ENCODE measurements at places on chromosomes 13 and 19.
A peak's percentile ranks its signal among the peaks of the same experiment; 100 is the strongest.

DNA sequence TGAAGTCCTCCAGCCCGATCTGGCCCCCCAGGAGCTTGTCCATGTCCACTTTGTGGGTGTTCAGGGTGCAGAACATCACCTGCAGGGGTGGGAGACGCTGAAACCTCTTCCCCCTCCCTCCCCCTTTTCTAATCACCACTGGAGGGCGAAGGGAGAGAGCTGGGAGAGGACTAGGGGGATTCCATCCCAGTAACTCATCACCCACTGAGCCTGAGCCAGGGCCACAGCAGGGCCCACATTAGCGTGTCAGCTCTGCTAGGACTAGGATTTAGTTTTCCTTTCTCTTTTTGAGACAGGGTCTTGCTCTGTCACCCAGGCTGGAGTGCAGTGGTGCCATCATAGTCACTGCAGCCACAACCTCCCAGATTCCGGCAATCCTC lies 5.5 kb upstream of the PTGER1 start:
- H3K36me3 ChIP-seq = no peaks in the 10 kb centered on the region
- peaks cover 6% of the 10 kb centered on the region for H3K4me1 ChIP-seq
- H3K27me3 ChIP-seq = peaks cover 10% of the 10 kb centered on the region

DNA sequence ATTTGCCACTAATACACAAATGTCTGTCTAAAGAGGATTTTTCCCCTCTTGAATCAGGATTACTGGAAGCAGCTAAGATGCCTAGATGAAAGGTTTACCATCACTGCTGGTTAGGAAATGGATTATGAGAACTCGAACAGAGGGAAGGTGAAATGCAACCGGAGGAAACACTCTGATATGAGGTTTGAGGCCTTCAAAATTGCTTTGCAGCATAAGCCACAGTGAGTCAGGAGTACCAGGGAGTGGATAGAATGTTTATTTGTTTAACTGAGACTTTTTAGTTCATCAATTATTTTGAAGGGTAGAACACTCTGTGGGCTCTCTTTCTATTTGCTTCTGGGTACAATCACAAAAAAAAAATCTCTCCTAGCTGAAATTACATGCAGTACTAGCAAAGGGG lies 18.1 kb downstream of the CDADC1 start:
- H3K4me1 ChIP-seq = no peaks in the 10 kb centered on the region
- no peak overlapping the region for H3K27ac ChIP-seq
- H3K36me3 ChIP-seq = peaks cover 5% of the 10 kb centered on the region
- DNase-seq = no peak

GRCh38 chr13:95380468-95381211 lies 79.4 kb upstream of the ABCC4 start:
- no peak overlapping the region for H3K4me3 ChIP-seq
- peak; percentile 67 for DNase-seq
- no peak overlapping the region for H3K27ac ChIP-seq
- peaks cover 2% of the 10 kb centered on the region for H3K27me3 ChIP-seq

GRCh38 chr19:28313633-28314032 lies 899.3 kb downstream of the UQCRFS1 start:
- no peak overlapping the region for H3K27ac ChIP-seq
- no peak overlapping the region for H3K4me3 ChIP-seq
- no peaks in the 10 kb centered on the region for H3K4me1 ChIP-seq

DNA sequence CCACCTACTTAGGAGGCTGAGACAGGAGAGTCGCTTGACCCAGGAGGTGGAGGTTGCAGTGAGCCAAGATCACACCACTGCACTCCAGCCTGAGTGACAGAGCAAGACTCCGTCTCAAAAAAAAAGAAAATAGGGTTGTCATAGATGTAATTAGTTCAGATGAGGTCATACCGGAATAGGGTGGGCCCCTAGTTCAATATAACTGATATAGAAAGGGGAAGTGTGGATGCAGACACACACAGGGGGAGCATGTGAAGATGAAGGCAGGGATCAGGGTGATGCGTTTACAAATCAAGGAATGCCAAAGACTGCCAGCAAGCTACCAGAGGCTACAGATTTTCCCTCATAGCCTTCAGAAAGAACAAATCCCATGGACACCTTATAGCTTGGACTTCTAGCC lies 24.3 kb upstream of the EEF1AKMT1 start:
- H3K4me1 ChIP-seq = peaks cover 6% of the 10 kb centered on the region
- H3K36me3 ChIP-seq = no peaks in the 10 kb centered on the region
- H3K27me3 ChIP-seq = peaks cover 6% of the 10 kb centered on the region
- no peak overlapping the region for H3K4me3 ChIP-seq
- no peak for DNase-seq

DNA sequence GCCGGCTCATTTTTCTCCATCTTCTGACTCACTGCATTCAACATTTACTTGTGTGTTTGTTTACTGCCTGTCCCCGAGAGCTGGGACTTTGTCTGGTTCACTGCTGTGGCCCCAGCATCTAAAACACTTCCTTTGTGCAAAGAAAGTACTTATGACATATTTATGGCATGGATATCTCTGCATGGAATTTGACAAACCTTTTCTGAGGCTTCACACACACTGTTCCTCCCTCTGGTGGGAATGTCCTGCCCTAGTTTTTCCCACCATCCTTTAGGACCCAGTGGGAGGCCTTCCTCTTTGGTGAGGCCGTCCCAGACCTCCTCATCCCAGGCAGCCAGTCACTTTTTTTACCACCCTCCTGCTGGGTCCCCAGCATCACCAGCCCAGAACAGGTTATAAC lies 1.4 kb upstream of the SRRM5 start:
- DNase-seq = no peak
- no peaks in the 10 kb centered on the region for H3K4me1 ChIP-seq
- H3K27me3 ChIP-seq = peaks cover 9% of the 10 kb centered on the region
- no peak overlapping the region for H3K27ac ChIP-seq

DNA sequence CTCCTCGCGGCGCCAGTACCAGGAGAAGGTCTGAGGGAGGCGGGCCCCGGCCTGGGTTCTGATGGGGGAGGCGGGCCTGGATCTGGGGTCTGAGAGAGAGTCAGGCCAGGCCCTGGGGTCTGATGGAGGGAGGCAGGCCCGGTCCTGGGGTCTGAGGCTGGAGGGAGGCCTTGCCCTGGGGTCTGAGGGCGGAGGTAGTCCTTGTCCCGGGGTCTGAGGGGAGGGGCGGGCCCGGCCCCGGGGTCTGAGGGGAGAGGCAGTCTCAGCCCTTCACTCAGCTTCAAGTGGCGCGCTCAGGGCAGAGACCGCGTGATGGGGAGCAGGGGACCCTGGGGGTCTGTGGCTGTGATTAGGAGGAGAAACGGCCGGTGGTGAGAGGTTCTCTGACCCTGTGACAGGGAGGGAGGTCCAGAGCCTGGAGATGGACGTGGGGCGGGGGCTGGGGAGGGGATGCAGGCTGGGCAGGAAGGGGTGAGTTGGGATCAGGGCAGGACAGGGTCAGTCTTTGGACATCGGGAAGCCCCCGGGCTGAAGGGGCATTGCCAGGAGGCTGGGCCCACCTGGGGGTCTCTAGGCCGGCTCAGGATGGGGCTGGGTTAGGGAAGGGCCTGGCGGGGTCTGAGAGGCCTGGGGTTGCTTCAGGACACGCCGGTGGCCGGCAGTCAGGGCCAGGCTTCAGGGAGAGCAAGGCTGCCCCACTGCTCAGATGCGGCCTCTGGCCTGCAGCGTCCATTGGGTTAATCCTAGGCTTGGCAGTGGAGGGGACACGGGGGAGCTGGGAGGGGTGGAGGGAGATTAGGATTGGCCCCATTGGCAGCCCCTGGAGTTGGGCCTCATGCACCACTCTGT lies 18.7 kb downstream of the HCN2 start:
- no peak overlapping the region for H3K4me3 ChIP-seq
- H3K27ac ChIP-seq = no peak overlapping the region

- H3K27me3 ChIP-seq = peaks cover 2% of the 10 kb centered on the region
- H3K4me3 ChIP-seq = no peak overlapping the region
- H3K4me1 ChIP-seq = peaks cover 2% of the 10 kb centered on the region
- DNase-seq = no peak
- no peak overlapping the region for H3K27ac ChIP-seq
These were observed 6.1 kb upstream of the ASF1B start for GRCh38 chr19:14142262-14143190.

DNA sequence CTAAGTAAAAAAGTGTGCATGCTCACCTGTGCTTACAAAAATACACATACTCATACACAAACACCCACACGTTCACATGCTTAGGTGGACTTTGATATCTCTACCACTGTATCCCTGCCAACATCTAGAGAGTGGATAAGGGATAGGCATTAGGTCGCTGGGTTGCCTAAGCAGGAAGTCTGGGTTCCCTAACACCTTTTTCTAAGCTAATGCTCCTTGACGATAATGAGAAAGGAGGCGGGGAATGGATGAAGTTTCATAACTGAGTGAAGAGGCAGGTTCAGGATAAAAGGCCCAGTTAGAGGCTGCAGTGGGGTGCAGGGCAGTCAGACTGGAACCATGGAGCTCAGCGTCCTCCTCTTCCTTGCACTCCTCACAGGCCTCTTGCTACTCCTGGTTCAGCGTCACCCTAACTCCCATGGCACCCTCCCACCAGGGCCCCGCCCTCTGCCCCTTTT lies 41.9 kb upstream of the CYP2A7 start:
- DNase-seq = no peak
- no peak overlapping the region for H3K27ac ChIP-seq
- no peaks in the 10 kb centered on the region for H3K4me1 ChIP-seq
- H3K4me3 ChIP-seq = no peak overlapping the region
- H3K27me3 ChIP-seq = peaks cover 3% of the 10 kb centered on the region

DNA sequence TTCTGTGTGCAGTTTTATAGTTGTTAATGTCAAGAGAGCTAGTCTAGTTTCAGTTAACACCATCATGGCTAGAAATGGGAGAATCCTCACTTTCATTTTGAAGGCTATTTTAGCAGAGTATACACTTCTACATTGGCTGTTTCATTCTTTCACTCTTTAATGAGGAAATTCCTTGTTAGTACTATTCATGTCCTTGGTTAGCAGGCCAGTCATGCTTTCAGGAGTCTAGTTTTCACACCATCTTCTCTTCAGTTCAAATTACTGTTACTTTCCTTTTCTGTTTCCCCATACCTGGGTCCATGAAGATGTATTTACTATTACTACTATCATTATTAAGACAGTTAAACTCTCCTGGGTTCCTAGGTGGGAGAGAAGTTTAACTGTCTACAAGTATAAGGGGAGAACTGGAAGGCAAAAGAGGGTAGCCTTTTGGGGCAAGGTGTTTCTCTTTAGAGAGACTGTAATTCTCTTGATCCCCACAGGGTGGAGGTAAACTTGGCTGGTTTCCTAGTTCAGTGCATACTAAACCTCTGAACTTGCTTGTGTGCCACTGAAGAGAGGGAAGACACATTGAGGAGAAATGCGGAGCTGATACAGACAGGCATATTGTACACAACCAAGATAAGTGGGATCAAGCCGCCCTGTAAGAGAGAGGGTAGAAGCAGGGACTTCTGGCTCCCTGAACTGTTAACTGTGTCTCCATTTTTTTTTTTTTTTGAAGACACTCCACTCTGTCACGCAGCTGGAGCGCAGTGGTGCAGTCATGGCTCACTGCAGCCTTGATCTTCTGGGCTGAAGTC lies 41.3 kb upstream of the IGFL4 start:
- H3K36me3 ChIP-seq = peaks cover 21% of the 10 kb centered on the region
- H3K4me3 ChIP-seq = no peak overlapping the region
- DNase-seq = no peak
- H3K27ac ChIP-seq = no peak overlapping the region
- H3K4me1 ChIP-seq = no peaks in the 10 kb centered on the region

DNA sequence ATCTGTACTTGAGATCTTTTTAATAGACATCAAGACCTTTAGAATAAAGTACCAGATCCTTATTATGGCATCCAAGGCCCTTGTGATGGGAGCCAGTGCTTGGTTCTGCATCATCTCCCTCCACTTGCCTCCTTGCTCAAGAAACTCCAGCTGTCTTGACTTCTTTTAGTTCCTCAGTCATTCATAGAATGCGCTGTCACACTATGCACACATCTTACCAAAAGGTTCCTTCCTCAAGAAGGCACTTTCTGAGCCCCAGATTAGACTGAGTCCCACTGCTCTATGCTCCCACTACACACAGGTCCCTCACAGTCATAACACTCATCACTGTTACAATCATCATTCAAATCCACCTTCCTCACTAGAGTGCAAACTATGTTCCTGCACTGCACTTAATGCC lies 57.8 kb upstream of the ITM2B start:
- peaks cover 12% of the 10 kb centered on the region for H3K4me1 ChIP-seq
- H3K27me3 ChIP-seq = no peaks in the 10 kb centered on the region
- no peak overlapping the region for H3K27ac ChIP-seq
- DNase-seq = no peak

GRCh38 chr13:105153611-105154010 lies 1381.9 kb downstream of the EFNB2 start:
- H3K27ac ChIP-seq = no peak overlapping the region
- no peaks in the 10 kb centered on the region for H3K4me1 ChIP-seq
- DNase-seq = no peak
- H3K4me3 ChIP-seq = no peak overlapping the region

GRCh38 chr19:28075229-28075628 lies 1137.7 kb downstream of the UQCRFS1 start:
- H3K4me3 ChIP-seq = no peak overlapping the region
- no peaks in the 10 kb centered on the region for H3K4me1 ChIP-seq
- no peaks in the 10 kb centered on the region for H3K36me3 ChIP-seq
- no peak for DNase-seq

DNA sequence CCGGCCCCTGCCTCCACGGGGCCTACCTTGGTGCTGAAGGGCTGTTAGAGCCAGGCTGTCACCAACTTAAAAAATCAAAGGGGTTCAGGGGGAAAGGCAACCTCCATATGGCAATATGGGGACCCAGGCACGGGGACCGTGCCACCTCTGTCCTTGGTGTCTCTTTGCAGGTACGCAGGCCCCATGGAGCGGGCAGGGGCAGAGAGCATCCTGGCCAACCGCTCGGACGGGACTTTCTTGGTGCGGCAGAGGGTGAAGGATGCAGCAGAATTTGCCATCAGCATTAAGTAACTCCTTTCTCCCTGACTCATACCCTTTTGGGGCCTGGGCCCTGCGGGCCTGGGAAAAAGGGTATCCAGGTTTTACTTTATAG lies 39.6 kb upstream of the ADGRE1 start:
- H3K36me3 ChIP-seq = no peaks in the 10 kb centered on the region
- DNase-seq = no peak
- no peak overlapping the region for H3K27ac ChIP-seq
- H3K4me3 ChIP-seq = no peak overlapping the region
- H3K4me1 ChIP-seq = no peaks in the 10 kb centered on the region
